Fibroblast of skin of back (primary cell): ENCODE measurements at places on chromosomes 2 and 18.

GRCh38 chr2:44706681-44707553 lies 234.6 kb upstream of the SIX3 start:
- no peak for DNase-seq

- no peak for DNase-seq
These were observed 89.9 kb downstream of the MAPK4 start for GRCh38 chr18:50649821-50650220.

GRCh38 chr2:239902749-239903201 lies 122.4 kb downstream of the NDUFA10 start:
- DNase-seq = no peak

DNA sequence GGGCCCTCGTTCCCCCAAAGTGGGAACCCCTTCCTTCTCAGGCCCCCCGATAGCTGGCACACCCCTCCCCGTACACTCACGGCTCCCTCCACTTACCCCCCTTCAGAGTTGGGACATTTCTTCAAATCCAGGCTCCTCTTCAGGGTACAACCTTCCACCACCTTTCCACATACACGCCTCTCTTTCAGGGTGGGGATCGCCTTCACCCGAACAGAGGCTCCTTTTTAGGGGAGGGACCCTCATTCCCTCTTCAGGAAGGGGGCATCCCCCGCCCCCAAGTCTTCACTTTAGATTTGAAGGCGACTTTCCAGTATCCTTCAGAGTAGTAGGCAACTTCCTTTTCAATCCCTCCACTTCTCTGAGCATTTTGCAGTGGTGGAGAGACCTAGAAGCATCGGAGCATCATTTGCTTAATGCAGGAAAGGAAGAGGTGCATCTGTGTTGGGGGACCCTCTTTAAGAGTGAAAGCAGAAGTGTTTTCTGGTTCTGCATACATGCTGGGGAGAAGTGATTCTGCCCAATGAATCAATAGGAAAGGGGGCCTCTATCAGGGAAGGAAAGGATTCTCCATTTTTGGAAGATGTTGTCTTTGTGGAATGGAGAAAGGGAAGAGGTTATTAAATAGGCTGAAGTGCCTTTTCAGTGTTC lies 845 bp downstream of the EML4 start:
- DNase-seq = no peak

DNA sequence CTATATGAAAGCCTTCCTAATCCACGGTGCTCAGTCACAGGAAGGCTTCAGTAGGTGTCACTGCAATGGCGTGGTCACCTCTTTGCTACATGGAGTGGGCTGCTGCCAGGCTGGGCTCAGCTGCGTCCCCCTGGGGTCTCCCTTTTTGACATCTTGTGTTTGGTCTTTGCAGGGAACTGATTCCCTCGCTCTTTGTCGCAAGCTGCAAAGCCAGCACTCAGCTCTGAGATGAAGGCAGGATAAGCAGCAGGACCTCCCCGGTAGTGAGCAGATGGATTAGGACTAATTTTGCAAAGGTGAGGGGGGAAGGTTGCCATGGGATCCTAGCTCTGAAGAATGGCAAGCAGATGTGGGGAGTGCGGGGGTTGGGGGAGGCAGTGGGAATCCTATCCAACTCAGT lies 173.9 kb upstream of the ARL4C start:
- no peak for DNase-seq
